ENCODE measurements at places on chromosomes 6 and 20.

- no peak for DNase-seq
Observed at GRCh38 chr20:43416591-43417228, 41.0 kb upstream of the SRSF6 start.

DNA sequence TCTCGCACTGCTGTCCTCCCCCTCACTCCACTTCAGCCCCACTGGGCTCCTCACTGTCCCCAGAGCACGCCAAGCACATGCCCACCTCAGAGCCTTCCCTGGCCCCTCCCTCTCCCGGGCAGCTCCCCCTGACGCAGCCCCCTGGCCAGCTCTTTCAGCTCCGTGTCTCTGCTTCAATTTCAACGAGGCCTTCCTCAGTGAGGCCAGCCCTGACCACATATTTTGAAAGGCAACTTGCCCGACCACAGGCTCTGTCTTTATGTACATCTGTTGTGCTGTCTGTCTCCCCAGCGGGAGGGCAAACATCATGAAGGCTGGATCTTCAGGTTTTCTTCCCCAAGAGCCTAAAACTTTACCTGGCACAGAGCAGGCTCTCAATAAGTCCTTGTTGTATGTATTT lies 44.6 kb downstream of the JPH2 start:
- DNase-seq, result no peak

- DNase-seq, result no peak
Observed at GRCh38 chr6:148760568-148761526, 14.0 kb downstream of the UST start.

DNA sequence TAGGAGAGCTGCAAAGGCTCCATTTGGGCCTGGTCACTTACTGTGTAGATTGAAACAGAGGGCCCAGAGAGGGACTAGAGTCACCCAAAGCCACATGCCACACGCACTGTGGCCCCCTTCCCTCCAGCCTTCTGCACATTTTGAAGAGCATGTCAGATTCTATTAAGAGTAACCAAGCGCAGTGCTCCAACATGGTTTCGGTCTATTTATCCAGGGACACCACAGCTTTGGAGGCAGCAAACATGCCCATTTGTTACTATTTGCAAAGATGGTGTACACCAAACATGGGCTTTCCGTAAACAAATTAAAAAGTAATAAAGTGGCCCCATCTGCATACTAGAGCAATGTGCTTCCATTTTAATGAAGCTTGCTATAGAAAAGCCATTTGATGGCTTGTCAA lies 43.7 kb upstream of the CCDC167 start:
- DNase-seq, result no peak

DNA sequence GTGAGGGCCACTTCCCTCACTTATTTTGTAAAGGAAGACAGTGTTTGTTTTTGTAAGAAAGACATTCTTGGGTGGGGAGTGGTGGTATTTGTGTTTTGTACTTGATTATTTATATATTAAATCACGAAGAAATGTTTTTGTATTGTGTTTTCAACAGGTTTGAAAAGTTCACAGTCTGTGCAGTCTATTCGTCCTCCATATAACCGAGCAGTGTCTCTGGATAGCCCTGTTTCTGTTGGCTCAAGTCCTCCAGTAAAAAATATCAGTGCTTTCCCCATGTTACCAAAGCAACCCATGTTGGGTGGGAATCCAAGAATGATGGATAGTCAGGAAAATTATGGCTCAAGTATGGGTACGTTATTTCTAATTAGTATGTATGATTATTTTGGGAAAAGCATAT lies 137.2 kb downstream of the NCOA3 start:
- DNase-seq, result no peak

DNA sequence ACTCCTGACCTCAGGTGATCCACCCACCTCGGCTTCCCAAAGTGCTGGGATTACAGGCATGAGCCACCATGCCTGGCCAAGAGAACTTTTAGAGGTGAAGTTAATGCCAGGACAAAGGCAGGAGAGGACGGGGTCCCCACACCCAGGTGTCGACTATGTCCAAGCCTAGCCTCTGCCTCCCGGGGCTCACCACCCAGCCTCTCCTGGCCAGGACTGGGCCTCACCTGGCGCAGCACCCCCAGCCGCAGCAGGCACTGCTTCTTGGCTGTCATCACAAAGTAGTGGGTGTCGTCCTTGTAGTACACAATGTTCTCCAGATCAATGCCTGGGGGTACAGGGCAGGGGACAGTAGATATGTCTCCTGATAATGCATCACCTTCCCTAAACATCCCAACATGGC lies 4.2 kb downstream of the MICAL1 start:
- DNase-seq, result no peak

DNA sequence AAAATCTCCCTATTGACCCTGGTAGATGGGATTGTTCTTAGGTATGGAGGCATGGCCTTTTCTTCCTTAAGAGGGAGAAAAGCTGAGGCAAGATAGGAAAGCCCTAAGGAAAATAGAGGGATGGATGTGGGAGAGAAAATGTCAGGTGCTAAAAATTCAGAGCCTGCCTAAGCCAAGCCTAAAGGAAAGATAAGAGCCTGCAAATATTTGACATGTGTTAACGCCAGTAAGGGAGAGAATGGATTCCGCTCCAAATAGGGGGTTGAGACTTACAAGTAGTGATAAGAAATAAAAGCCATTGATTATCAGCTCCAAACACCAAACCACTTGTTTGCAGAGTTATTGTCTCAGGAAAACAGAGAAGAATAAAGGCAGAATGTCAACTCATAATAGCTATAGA lies 533.6 kb downstream of the PTPRT start:
- DNase-seq, result no peak

DNA sequence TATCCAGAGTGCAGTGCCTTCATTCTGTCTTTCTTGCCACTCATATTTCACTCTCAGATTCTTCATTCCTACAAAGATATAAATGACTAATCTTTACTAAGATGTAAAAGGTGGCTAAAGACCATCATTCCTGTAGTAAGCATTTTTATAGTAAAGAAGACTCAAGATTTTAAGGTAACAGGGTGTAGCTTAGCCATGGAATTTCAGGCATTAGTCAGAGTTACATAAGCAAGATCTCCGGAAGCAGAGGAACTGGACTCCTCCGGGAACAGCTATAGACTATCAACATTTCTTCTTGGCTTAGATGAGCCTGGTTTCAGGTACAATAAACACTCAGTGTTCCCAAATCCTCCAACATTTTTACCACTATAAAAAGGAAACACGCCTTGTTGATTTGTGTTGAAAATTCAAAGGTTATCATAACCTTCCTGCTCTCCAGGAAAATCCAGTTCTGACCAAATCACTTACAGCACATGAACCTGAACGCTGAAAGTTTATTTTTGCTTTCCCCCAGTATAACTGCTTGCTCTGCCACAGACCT lies 23.7 kb downstream of the SERPINB1 start:
- no peak for DNase-seq

GRCh38 chr20:37276494-37277252 lies 12.8 kb upstream of the MANBAL start:
- no peak for DNase-seq

DNA sequence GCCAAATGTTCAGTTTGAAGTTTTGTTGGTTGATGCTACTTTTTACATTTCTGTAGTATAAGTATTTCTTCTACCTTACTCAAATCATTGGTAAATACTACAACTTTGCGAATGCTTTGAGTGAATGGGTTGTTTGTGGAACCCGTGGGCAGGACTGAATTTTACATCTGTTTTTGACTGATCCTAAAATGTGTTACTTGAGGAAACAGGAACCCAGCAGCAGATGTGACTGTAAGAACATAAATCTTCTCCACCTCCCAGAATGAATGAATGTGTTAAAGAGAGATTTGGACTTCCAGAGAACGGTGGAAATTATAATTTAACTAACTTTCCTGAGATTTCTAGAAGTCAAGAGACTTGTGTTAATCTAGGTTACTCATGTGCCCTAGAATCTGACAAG lies 728.5 kb upstream of the MARCKS start:
- DNase-seq, result no peak

DNA sequence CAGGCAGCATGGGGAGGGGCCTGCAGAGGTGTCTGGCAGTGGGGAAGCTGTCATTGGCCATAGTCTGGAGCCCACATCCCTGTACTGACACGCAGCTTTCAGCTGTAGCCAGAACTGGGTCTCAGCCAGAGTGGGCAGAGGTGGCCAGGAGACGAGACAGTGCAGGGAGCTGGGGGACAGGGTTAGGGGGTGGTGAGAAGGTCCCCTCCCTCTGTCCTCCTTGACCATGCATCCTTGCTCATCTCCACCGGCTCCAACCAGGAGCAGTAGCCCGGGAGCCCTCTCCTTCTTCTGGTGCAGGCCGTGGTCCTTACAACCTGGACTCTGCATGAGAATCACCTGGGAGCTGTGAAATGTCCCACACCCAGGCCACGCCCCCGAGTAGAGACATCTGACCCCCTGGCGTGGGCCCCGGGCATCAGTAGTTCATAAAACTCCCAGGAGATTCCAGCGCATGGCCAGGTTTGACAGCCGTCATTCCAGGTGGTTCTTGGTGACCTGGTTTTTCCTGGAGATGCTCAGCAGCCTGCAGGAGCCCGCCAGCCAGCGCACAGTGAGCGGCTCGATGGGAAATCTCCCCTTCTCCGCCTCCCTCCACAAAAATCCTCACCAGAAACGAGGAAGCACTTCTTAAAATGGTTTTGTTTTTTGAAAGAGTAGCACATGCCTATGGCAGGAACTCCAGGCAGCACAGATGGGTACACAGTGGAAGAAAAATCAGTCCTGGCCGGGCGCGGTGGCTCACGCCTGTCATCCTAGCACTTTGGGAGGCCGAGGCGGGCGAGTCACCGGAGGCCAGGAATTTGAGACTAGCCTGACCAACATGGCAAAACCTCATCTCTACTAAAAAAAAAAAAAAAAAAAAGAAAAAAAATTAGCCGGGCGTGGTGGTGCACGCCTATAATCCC lies 56.2 kb downstream of the ADNP start:
- no peak for DNase-seq

DNA sequence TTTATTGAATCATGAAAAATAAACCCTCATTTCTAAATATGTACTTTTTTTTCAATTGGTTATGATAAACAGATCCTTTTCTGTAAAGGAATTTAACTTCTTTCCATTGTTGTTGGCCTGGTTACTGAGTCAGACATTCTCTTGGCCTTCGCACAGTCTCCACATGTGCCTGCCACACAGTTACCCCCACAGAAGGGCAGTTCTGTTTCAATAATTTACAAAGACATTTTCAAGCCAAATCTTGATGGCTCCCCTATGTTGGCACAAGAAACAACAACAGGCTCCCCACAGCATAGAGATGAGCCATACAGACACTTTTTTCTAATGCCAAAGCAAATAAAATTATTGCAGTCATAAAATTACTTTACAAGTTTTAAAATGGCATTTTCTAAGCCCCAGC lies 55.6 kb upstream of the BEND6 start:
- DNase-seq, result no peak

DNA sequence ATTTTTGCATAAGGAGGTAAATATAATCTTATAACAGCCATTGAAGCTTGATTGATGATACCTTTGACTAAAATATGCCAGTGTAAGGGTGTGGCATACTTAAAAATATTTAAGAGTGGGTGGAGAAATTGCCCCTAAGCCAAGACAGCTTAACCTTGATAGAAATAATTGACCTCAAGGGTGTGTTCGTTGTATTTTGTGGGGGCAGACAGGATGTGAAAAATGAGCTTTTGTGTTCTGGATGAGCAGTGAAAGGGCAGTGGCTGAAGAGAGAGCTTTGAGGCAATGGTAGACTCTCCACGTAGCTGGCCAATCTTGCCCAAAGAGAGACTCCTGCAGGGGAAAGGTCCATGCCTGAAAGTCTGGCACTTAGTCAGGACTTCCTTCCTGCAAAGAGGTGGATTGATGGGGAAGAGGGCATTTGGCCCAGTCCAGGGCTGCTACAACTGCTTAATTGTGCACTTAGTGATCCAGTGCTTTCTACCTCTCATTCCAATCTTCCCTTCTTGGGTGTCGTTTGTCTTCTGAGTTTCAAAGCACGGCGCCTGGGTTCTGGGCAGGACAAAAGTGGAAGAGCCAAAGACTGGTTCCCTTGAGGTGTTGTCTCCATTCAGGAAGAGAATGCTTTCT lies 15.6 kb upstream of the CD109 start:
- no peak for DNase-seq

DNA sequence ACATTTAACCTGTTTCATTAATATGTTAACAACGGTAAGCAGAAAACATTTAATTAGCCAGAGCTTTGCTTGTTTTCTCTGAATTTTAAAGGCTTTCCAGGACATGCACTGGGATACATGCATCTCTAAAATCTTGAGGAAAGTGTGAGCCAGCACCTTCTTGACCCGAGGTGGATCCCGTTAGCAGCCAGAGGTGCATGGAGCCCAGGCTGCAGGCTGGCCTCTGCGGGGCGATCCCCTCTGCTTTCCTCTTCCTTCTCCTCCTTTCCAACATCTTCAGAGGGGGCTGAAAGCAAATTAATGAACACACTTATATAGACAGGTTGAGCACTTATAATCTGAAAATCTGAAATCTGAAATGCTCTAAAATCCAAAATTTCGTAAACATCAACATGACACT lies 128.7 kb upstream of the CST7 start:
- DNase-seq, result no peak

DNA sequence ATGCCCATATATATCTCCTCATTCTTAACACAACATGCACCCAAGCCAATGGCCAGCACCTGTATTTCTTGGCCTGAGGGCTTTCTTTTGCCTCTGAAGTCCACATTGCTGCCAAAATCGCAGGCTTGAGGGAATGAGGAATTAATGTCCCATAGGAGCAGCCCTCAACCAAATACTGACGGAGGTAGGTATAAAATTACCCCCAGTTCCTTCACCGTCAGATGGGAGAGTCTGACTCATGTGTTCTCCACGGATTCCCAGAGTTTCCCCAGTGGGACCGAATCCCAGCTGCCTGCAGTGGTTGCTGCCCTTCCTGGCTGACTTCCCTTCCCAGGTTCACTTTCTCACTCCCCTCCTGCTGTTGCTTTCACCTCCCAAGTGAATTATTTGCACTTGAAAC lies 602.2 kb upstream of the NOX3 start:
- DNase-seq, result no peak
